Femur (tissue), 1 donor: ENCODE measurements at places on chromosomes 1 and 21.

DNA sequence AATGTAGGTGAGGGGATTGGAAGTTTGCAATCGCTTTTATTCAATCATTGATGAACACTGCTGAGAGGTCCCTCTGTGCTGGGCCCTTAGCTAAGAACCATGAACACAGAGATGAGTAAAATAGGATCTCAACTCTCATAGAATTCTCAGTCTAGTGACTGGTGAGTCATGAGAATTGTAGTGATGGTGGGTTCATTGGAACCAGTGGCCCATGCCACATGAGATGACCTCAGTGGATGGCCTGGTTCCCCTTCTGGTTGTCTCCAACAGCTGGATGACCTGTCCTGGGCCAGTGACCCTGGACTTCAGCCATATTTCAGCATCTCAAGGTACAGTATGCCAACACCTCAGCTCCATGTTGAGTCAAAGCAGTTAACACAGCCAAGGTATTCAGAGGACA lies 21.3 kb upstream of the S100A10 start:
- DNase-seq, result no peak

DNA sequence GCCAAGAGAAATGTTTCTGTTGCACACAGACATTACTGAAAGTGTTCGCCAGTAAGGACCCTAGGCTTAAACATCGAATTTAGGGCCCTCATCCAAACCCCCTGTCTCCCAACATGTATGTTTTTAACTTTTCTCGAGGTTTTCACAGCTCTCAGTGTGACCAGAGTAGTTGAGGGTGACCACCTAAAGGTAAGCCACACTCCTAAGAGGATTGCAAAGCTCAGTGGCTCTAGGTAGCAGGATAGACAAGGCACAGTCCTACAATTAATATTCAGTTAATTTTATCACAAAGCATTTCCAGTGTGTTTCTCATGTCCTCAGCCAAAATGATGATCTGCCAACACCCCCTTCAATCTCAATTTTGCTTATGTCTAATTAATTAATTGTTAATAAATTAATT lies 695 bp upstream of the ALG14 start:
- no peak for DNase-seq

GRCh38 chr1:236552901-236553300 lies 29.1 kb downstream of the LGALS8 start:
- no peak for DNase-seq

GRCh38 chr1:94949681-94950661 lies 23.1 kb upstream of the CNN3 start:
- no peak for DNase-seq

DNA sequence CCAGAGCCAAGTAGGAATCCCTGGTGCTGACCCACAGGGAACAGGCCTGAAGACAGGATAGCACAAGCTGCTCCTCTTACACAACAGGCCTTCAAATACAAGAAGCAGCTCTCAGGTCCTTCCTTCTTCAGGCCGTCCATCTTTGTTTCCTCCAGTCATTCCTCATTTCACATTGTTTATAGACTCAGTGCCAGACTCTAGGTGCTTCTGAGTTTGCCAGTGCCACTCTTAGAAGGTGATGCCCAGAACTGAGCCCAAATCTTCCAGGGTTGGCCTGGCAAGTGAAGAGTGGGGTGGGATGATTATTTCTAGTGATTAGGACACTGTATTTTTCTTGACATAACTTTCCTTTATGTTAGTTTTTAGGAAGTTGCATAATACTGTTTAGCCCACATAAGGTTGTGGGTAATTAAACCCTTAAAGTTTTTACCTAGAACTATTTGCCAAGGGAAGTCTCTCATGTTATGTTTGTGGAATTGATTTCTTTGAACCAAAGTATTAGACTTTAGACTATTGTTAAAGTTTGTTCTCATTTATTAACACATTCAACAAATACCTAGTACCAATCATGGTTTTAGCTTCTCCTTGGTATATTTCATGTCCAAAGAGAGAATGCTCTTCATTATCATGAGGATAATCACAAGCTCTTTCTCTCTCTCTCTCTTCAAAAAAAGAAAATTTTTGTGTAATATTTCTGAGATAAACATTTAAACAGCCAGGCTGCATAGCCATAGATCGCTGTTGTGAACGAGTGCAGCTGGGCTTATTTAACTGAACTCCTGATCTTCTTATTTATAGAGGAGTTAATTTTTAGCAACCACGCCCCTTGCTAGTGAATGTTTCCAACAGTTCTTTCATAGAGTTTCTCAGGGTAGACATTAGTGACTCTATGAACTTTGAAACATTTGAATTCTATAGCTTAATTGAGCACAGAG lies 47.7 kb downstream of the PGM1 start:
- no peak for DNase-seq

GRCh38 chr1:3679098-3679555 lies 26.8 kb downstream of the TP73 start:
- no peak for DNase-seq
